Activated naive CD8-positive, alpha-beta T cell treated with anti-CD3 and anti-CD28 coated beads for 36 hours (primary cell): ENCODE measurements at places on chromosomes 4 and X. TPM values are rescaled to one million over a fixed set of nuclear protein-coding genes. Genes with fewer than 3 reads are reported as not detected.

POU4F2 gene
- not detected for total RNA-seq

SPANXC gene
- total RNA-seq = not detected

GPR34 gene
- 1.4 TPM for total RNA-seq

CSN1S1 gene
- not detected for total RNA-seq

SCD5 gene
- total RNA-seq = 3.8 TPM

MTNR1A gene
- not detected for total RNA-seq

TMEM192 gene
- total RNA-seq = 14.9 TPM
